Gastroesophageal sphincter (tissue), 4 donors: ENCODE measurements at places on chromosomes 3 and 15. TPM values are rescaled to one million over a fixed set of nuclear protein-coding genes. Genes with fewer than 3 reads are reported as not detected.

EXD1 gene
- not detected for total RNA-seq

COL7A1 gene
- total RNA-seq: 3.9 TPM

LRRC31 gene
- not detected for total RNA-seq

SHC4 gene
- 2.0 TPM for total RNA-seq

TRIM71 gene
- total RNA-seq: not detected

MLF1 gene
- 21.2 TPM for total RNA-seq

PLIN1 gene
- 22.2 TPM for total RNA-seq

NR2E3 gene
- total RNA-seq: not detected
